ENCODE measurements at places on chromosomes 16 and 17.

DNA sequence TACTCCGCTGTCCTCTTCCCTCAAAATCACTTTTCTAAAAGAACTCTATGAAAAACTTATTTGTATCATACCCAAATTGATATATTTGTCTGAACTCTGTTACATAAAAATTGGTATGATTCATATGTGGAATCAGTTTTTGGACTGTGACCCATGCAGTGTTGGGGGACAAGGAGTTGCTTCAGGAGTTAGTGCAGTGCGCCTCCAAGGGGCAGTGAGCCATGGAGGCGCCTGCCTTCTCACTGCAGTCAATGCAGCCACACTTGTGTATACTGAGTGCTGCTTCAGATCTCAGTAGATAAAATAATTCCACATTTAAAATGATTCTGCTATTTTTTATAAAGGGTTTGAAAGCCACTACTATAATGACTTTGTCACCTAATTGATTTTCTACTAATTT is 32.5 kb downstream of the DGKE start:
- no peak for DNase-seq

DNA sequence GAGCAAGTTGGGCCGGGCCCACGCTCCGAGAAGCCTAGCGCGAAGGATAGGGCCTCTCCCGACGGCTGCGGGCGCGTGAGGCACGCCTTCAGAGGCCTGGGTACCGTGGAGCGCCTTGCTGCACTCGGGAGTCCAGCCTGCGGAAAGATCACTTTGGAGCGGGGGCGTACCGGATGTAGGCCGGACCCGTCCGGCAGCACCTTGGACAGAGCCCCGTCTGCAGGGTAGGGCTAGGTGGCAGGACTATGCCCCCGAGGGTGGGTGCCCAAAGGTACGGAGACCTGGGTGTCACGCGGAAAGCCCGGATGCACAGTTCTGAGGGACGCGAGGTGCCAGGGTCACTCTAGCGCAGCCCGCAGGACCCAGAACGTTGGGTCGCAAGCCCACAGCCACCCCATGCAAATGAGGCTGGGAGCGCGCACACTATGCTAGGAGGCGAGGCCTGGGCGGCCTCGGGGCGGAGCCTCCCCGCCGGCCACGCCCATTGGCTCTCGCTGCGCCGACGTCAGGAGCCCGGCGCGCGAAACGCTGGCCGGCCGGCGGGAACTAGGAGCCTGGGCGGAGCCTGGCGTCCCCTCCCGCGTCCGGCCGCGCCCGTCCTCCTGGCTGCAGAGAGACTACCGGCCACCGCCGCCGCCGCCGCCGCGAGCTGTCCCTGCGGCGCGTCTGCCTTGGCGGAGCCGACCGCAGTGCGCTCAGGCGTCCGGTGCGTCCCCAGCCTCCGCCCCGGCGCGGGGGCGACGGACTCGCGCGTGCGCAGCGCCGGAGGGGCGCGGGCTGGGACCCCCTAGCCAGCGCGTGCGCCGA is at the start of gene PAQR4:
PAQR4 (plus strand) TSS at position 611 of the 807 bp plus-strand sequence. CDS start 327 bp downstream, outside the sequence.
- peak; percentile 72 for DNase-seq

GRCh38 chr17:43832976-43833829 is at the start of gene MPP3:
MPP3 (minus strand) TSS chr17:43833146; CDS start chr17:43831906, 1,240 bp downstream.
- peak; percentile 34 for DNase-seq

- DNase-seq, result no peak
These were observed 116.7 kb downstream of the PITPNC1 start for GRCh38 chr17:67493812-67494211.

GRCh38 chr17:58232707-58233156 is 5.7 kb upstream of the LPO start:
- no peak for DNase-seq

Data from stimulated activated CD4-positive, alpha-beta T cell treated with anti-CD3 and anti-CD28 coated beads, Interleukin-15, amount 100 ng/mL, for 1 hour (primary cell).